Neural crest cell (in vitro differentiated cells): ENCODE measurements at places on chromosomes 16 and 17.

- H3K36me3 ChIP-seq: peaks cover 3% of the 10 kb centered on the region
- H3K27ac ChIP-seq: no peak overlapping the region
- H3K27me3 ChIP-seq: no peaks in the 10 kb centered on the region
These were observed 34.1 kb upstream of the DHX8 start for GRCh38 chr17:43449470-43450248.

- peaks cover 3% of the 10 kb centered on the region for H3K36me3 ChIP-seq
- H3K27ac ChIP-seq: no peak overlapping the region
- H3K4me3 ChIP-seq: no peak overlapping the region
- no peak for DNase-seq
These were observed 1.5 kb upstream of the CLDN7 start for GRCh38 chr17:7263801-7264078.

- H3K27ac ChIP-seq: no peak overlapping the region
- H3K4me1 ChIP-seq: no peaks in the 10 kb centered on the region
- H3K36me3 ChIP-seq: no peaks in the 10 kb centered on the region
- no peak overlapping the region for H3K4me3 ChIP-seq
These were observed 163.9 kb downstream of the PRKCB start for GRCh38 chr16:23999663-24000062.

DNA sequence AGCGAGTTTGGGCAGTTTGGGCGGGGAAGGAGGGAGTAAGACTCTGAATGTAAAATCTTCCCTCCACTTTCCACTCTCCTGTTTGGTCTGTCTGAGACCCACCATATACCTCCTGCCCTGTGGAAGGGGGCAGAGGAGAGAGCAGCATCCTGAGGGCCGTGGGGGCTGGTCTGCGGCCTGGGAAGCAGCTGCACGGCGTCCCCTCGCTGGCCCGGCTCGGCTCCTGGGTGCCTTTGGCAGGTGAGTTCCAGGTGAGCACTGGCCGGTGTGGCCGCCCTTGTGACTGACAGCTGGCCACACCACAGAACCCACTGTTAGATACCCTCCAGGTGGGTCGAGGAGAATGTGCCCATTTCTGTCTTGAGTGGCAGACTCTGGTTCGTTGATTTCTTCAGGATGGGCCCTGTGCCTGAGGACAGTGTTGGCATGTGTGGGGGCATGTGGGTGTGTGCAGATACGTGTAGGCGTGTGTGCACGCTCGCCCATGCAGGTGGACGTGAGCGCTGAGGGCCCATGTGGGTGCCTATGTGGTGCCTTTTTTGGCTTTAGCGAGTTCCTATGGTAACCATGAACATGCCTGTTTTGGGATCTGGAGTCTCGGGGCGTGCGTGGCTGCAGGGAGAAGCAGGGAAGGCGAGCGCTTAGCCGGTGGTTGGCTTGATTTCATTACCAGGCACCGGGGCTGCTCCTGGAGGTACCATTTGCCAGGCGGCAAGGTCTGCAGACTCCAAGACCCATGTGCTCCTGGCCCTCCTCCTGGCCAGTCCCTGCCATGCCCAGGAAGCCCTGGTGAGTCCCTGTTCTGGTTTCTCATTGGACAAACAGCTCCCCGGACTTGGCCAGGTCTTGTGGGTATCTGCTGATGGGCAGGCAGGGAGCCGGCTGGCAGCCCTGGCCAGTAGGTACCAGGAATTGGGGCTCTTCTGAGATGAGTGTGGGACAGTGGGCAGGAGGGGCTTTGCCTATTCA lies 12.4 kb downstream of the RAP1GAP2 start:
- DNase-seq: no peak
- H3K4me1 ChIP-seq: peaks cover 8% of the 10 kb centered on the region
- H3K27ac ChIP-seq: no peak overlapping the region
- H3K27me3 ChIP-seq: no peaks in the 10 kb centered on the region
- H3K36me3 ChIP-seq: no peaks in the 10 kb centered on the region

GRCh38 chr17:30379903-30380381 lies 1.2 kb downstream of the CPD start:
- H3K4me3 ChIP-seq: peak overlapping the region; percentile 88
- peaks cover 18% of the 10 kb centered on the region for H3K27me3 ChIP-seq
- H3K27ac ChIP-seq: no peak overlapping the region
- no peaks in the 10 kb centered on the region for H3K36me3 ChIP-seq
- no peak for DNase-seq

GRCh38 chr16:17362183-17362582 lies 108.6 kb downstream of the XYLT1 start:
- no peak overlapping the region for H3K4me3 ChIP-seq
- H3K27me3 ChIP-seq: no peaks in the 10 kb centered on the region
- no peak for DNase-seq

DNA sequence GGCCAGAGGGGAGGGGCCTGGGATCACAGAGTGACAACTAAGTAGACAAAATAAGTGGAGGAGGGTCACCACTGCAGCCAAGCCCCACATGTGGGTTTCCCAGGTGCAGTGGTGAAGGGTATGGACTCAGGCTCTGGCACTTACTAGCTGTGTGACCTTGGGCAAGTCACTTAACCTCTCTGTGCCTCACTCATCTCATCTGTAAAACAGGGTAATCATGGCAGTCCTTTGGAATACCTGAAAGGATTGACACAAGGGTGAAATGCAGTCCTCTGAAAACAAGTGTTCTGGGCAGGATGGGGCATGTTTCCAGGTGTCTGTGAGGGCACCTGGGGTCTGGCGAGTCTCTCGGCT lies 55.8 kb downstream of the NKD1 start:
- H3K27me3 ChIP-seq: no peaks in the 10 kb centered on the region
- peak overlapping the region; percentile 50 for H3K27ac ChIP-seq
- no peaks in the 10 kb centered on the region for H3K36me3 ChIP-seq
- no peak for DNase-seq

DNA sequence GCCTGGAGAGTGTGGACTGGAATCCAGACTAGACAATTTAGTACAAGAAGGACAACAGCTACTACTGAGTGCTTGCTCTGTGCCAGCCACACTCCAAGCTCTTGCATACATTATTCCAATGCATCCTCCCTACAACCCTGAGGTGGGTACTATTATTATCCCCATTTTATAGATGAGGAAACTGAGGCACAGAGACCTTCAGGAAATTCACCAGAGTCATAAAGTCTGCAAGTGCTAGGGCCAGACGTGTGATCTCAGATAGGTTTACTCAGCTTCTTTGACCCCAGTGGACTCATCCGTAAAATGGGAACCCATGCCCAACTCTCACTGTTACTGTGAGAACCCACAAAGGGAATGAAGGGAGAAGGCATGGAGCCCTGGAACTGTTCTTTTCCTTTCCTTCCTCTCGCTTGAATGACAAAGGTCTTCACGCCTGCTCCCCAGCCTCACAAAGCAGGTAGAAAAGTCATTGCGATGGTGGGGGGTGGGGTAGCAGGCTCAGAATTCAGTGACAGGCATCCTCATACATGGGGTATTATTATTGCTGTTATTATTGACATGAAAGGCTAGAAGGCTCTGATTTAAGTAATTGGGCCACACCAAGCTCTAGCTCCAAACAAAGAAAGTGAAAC lies 160.0 kb downstream of the ZNF423 start:
- H3K27ac ChIP-seq: peak overlapping the region; percentile 94
- no peak for DNase-seq
- peaks cover 68% of the 10 kb centered on the region for H3K4me1 ChIP-seq
- H3K27me3 ChIP-seq: no peaks in the 10 kb centered on the region

- H3K4me3 ChIP-seq: no peak overlapping the region
- H3K27ac ChIP-seq: no peak overlapping the region
- H3K4me1 ChIP-seq: no peaks in the 10 kb centered on the region
- H3K36me3 ChIP-seq: no peaks in the 10 kb centered on the region
- DNase-seq: no peak
- peaks cover 27% of the 10 kb centered on the region for H3K27me3 ChIP-seq
These were observed 78.8 kb upstream of the FOXF1 start for GRCh38 chr16:86431540-86431939.

GRCh38 chr17:45230787-45231480 lies 9.2 kb downstream of the FMNL1 start:
- no peak overlapping the region for H3K4me3 ChIP-seq
- H3K4me1 ChIP-seq: no peaks in the 10 kb centered on the region
- H3K27me3 ChIP-seq: peaks cover 33% of the 10 kb centered on the region
- H3K27ac ChIP-seq: no peak overlapping the region
- no peak for DNase-seq

DNA sequence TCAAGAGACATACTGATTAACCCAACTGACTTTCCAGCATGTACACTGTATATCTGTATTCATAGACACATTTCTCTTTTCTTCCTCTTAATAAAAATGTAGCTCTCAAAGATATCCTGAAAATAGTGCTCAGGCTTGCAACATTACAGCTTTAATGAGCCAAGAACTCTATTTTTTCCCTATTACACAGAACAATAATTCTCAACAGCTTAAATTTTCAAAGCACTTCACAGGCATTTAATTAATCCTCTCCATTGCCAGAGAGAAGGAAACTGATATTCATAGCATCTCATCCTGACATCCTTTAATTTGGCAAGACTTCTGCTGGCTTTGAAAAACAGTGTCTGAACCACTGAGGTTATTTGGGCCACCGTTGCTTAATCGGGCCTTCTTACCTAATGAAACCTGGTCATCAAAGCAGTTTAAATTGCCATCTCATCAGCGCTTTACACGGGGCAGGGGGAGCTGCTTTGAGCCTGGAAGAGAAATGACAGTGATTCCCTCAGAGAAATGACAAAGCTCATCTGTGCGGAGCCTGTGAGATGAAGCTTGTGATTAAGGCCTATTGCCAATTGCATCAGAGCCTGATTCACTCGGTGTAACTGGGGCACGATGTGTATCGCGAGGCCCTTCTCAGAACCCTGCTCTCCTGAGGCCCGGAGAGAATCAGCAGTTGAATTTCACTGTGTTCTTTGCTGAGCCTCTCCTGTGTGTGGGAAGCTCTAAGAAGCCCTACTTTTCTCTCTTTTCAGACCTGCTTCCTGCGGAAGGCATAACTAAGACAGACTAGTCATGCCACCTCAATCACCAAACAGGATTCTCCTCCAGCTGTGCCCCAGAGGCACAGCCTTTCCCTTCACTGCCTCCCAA lies 8.5 kb upstream of the SIAH1 start:
- no peaks in the 10 kb centered on the region for H3K36me3 ChIP-seq
- peak overlapping the region; percentile 12 for H3K27ac ChIP-seq
- H3K4me3 ChIP-seq: no peak overlapping the region
- peaks cover 3% of the 10 kb centered on the region for H3K4me1 ChIP-seq
- no peaks in the 10 kb centered on the region for H3K27me3 ChIP-seq

DNA sequence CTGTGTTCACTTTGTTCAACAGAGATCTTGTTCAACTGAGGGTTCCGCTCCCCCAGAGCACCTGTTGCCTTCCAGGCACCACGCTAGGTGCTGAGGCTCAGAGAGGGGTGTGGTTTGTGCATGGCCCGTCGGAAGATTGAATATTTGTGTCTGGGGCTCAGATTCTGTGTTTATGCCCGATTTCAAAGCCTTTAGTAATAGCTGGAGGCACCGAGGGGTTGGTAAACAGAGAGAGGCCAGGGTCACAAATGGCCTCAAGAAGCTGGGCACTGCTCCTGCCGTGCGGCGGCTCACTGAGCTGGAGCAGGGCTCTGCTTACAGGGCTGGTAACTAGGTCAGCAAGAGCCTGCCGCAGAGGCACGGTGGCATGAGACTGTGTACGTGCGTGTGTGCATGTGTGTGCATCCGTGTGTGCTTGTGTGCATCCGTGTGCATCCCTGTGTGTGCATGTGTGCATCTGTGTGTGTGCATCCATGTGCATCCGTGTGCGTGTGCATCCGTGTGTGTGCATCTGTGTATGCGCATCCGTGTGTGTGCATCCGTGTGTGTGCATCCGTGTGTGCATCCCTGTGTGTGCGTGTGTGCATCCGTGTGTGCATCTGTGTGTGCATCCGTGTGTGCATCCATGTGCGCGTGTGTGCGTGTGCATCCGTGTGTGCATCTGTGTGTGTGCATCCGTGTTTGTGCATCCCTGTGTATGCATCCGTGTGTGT lies 5.4 kb downstream of the ITGAE start:
- no peaks in the 10 kb centered on the region for H3K4me1 ChIP-seq
- peak overlapping the region; percentile 12 for H3K27ac ChIP-seq
- H3K36me3 ChIP-seq: no peaks in the 10 kb centered on the region
- no peak for DNase-seq
- H3K27me3 ChIP-seq: no peaks in the 10 kb centered on the region

GRCh38 chr17:40224718-40225550 lies 5.8 kb downstream of the WIPF2 start:
- H3K4me3 ChIP-seq: peak overlapping the region; percentile 35
- peak overlapping the region; percentile 40 for H3K27ac ChIP-seq
- no peak for DNase-seq
- no peaks in the 10 kb centered on the region for H3K36me3 ChIP-seq
- H3K4me1 ChIP-seq: peaks cover 31% of the 10 kb centered on the region

- peak; percentile 92 for DNase-seq
- H3K27me3 ChIP-seq: peaks cover 6% of the 10 kb centered on the region
- H3K36me3 ChIP-seq: peaks cover 15% of the 10 kb centered on the region
- peak within 1 kb of the TSS; percentile 99 for H3K4me3 ChIP-seq
- peaks cover 35% of the 10 kb centered on the region for H3K4me1 ChIP-seq
These were observed at the start of gene HSBP1 for GRCh38 chr16:83807710-83808572. HSBP1 (plus strand) TSS chr16:83807978; CDS start chr16:83808077, 99 bp downstream.

DNA sequence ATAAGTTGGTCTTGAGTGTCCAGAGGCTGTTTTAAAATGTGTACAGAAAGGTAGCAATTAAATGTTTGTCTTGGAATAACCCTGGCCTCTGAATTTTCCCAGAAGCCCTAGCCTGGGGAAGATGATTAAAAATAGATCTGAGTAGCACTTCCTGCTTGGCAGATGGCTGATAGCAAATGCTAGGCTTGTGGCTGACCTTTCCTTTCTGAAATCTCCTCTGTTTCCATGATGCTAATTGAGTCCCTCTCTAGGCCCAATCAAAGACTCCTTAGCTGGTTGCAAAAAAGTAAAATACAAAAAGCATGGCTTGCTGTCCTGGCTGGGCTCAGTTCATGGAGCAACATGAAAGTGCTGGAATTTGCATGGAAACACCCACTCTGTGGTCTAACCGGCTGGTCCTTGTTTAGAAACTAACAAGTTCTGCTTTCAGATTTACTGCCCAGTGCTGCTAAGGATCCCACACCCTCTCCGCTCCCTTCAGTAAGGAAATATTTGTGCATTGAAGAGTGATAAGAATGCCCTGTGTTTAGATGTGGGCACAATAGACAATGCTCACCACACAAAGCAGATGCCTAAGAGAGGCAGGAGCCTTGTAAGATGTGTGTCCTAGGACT lies 40.8 kb downstream of the YPEL2 start:
- peak overlapping the region; percentile 87 for H3K27ac ChIP-seq
- peaks cover 53% of the 10 kb centered on the region for H3K4me1 ChIP-seq
- no peak for DNase-seq
- no peaks in the 10 kb centered on the region for H3K36me3 ChIP-seq
- no peaks in the 10 kb centered on the region for H3K27me3 ChIP-seq

GRCh38 chr16:72203401-72203800 lies 31.4 kb upstream of the PMFBP1 start:
- DNase-seq: no peak
- H3K4me3 ChIP-seq: no peak overlapping the region
- H3K27me3 ChIP-seq: no peaks in the 10 kb centered on the region
- no peaks in the 10 kb centered on the region for H3K36me3 ChIP-seq

DNA sequence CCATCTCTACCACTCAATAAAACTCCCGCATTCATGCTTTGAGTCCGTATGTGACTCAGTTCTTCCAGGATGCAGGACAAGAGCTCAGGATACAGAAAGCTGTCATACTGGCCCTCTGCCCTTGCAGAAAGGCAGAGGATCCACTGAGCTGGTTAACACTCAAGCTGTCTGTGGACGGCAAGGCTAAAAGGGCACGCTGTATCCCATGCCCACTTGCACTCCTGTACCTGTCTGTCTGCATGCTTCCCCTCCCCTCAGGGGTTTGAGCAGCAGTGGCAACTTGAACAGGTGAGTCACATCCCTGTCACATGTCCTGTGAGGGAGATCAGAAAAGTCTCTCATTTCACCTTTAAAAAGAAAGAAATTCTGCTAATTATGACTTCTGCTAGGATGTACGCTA lies 293.8 kb downstream of the HS3ST3B1 start:
- H3K4me3 ChIP-seq: no peak overlapping the region
- DNase-seq: no peak
- H3K4me1 ChIP-seq: peaks cover 20% of the 10 kb centered on the region
- H3K27me3 ChIP-seq: no peaks in the 10 kb centered on the region
- H3K27ac ChIP-seq: no peak overlapping the region
- no peaks in the 10 kb centered on the region for H3K36me3 ChIP-seq
